Activated CD4-positive, alpha-beta T cell treated with anti-CD3 and anti-CD28 coated beads for 24 hours (primary cell): ENCODE measurements at places on chromosomes 11 and 22.

DNA sequence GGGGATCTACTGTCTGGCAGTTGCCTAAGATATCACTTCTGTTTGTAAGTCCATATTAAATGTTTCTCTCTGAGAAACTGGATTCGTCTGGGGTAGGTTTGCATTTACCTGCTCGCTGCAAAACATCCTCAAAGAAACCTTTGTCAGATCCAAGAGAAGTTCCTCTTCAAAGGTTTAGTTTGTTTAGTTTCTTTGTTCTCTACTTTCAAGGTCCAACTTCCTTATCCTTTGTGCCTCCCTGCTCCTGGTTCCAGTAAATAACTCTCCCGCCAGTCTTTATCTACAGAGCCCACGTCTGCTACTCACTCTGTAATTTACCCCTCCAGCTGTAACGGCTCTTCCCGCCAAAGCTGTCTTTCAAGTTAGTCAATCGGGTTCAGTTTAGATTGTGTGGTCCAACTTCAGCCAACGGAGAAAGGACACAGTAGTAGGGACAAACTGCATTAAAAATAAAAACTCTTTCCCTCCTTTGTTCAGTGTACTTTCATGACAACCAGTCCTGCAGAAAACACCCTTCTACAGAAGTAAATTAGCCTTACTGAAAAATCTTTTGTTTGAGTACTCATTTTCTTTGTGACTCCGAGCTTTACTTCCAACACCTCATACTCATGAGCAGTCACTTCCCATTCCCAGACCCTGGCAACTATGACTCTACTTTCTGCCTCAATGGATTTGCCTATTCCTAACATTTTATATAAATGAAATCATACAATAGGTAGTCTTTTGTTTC lies 41.0 kb downstream of the TMPRSS5 start:
- DNase-seq: no peak

- DNase-seq: no peak
Observed at GRCh38 chr22:49004484-49005399, 822.9 kb downstream of the BRD1 start.

DNA sequence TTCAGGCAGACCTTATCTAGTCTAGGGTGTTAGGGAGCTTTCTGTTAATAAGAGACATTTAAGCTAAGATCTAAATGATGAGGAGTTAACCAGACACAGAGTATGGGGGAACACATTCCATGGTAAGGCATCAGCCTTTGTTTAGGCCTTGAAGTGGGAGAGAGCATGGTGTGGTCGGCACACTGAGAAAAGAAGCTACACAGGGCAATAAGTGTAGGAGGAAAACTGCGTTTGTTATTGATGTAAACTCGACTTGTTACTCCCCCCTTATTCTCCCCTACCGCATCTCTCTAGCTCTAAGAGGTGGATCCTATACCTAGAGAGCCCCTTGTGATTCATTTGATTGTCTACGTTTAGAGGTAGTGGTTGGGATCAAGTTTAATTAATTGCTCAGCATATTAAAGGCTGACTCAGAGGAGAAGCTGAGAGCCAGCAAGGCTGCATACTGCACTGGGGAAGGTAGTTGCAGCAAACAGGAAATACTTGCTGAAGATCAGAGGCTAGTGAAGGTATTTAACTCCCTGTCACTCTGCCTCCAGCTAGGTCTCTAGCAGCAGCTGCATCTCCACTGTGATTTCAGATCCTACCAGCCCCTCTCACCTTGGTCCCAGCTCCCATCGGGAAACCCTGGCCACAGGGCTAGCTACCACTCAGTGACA lies 86.8 kb upstream of the TEAD1 start:
- DNase-seq: no peak

DNA sequence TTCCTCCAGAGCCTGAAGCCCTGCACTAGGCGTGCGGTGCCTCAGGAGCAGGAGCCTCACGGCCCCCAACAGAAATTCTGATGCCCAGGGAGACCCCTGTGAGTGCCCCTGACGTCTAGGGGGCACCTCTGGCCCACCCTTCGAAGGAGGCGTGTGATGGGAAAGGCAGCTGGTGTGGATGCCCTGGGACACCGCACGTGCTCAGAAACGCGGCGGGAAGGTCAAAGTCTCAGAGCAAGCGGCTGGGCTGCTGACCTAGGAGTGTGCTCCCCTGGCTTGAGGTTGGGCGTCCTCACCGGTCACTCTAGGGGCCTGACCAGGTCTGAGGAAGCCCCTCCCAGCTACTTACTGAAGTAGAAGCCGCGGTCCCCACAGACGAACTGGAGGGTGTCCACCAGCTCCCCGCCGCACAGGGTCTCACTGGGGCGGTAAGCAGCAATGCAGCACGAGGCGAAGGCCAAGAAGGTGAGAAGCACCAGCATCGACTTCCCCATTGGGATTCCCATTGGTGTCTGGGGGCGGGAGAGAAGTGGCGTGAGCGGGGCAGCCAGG lies 4.1 kb downstream of the IGF2 start:
- DNase-seq: no peak

GRCh38 chr11:108906329-108906728 lies 241.5 kb downstream of the DDX10 start:
- DNase-seq: no peak
